ENCODE measurements at places on chromosomes 7 and 10.

- DNase-seq: no peak
These were observed 384.5 kb downstream of the KCNMA1 start for GRCh38 chr10:77253147-77253545.

GRCh38 chr7:27302590-27302989 lies 60.0 kb downstream of the EVX1 start:
- DNase-seq: no peak

DNA sequence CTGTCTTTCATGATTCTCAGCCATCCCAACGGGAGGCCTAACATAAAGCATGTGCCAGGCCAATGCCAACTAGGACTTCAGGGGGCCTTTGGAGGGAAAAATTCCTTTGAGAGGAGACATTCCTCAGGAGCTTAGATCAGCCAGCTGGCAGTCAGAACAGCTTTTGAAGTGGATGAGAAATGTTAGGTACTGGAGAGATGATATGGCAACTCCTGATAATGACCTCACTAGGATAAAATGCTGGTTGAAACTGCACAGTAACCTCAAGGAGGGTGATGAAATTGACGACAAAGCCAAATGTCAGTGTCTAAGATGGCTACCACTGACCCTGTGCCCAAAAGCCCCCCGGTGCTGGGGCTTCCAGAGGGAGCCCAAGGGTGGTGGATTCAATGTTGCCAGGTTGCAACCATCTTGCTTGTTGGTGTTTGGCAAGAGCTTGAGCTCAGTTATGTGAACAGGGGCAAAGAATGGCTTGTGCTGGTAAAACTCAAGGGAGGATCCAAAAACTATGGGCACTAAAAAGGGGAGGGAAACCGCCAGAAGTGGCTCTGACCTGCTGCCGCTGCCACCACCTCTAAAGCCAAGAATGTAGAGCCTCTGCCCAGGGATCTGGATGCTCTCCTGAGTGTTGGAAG lies 121.2 kb downstream of the UBE2H start:
- no peak for DNase-seq

DNA sequence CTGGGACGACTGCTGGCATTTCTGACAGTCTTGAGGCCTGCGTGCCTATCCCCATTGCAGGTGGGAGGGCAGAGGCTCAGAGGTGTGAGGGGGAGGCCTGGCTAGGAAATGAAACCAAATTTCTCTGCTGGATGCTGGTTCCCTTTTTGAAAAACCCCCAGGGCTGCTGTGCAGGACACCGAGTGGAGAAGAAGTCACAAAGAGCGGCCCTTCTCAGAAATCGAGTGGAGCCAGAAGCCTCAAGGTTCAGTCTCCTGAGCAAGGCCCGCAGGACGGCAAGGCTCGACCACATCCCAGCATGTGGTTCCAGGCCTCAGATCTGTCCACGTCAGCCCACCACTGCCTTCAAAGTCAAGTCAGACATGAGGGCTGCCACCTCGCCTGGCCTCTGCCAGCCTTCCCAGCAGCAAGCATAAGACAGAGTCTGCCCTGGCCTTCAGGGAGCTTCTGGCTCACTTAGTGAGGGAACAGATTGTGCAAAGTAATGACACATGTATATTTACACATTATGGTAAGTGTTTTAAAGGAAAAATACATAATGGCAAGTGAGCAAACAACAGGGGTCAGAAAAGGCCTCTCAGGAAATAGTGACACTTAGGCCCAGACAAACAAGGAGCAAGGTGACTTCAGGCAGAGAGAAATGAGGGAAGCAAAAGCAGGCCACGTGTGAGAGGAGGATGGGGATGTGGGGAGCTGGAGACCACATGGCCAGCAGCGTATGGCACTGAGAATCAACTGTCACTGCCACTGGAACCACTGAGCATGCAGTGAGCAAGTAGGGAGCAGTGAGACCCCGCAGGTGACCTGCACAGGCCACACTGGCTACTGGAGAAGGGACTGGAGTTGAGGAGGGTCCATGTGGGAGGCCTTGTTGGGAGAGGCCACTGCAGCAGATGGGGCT lies 86.7 kb downstream of the ARHGAP22 start:
- DNase-seq: no peak
